GM20000 (cell line): ENCODE measurements at places on chromosomes 1 and 21.

GRCh38 chr1:81540216-81540615 lies 260.5 kb upstream of the ADGRL2 start:
- DNase-seq = no peak

GRCh38 chr1:56170784-56171320 lies 408.5 kb downstream of the PLPP3 start:
- DNase-seq = no peak

DNA sequence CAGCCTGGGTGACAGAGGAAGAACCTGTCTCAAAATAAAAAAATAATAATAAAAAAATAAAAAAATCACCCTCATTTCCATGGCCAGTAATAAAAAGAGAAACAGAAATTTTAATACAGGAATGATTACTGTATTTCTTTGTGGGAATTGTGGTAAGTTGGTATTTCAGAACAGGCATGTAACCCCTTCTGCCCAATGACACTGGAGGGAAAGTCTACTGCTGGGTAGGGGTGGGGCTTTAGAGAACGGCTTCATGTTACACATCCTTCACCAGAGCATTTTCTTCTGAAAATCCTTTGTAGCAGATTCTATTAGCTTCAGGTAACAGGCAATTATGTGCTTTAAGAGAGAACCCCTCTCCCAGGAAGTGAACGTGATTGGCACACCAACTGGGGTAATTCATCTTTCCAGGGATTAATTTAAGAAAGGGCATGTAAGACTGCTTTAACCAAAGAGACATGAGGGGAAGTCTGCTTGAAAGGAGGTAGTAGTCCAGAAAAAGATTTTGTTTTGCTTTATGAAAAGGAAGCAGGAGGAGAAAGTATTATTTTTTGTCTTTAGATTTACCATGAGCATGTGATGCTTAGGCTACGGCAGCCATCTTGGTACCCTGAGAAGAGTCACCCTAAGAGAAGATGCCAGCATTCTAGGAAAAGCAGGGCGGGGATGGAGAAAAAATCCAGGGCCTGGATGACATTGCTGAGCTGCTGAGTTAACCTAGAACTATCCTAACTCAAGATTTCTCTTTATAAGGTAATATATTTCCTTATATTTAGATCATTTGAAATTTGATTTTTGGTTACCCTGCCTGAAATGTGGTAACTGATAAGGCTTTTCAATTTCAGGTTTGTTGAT lies 57.7 kb upstream of the DPT start:
- no peak for DNase-seq

DNA sequence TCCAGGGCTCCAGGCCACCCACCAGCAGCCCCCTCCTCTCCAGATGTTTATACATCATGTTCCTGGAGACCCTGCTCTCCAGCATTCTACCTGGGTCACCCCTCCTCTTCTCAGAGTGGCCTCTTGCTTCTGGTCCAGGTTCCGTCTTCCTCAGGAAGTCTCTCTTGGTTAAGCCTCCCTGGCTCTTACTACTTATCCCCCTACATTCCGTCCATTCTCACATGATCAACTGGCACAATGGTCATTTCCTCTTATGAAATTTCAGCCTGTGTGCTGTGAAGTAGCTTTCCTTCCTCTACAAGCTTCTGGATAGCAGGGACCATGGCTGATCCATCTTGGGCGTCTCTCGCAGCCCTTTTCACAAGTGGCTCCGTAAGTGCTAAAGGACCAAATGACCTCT lies 33.9 kb upstream of the ATP2B4 start:
- no peak for DNase-seq

DNA sequence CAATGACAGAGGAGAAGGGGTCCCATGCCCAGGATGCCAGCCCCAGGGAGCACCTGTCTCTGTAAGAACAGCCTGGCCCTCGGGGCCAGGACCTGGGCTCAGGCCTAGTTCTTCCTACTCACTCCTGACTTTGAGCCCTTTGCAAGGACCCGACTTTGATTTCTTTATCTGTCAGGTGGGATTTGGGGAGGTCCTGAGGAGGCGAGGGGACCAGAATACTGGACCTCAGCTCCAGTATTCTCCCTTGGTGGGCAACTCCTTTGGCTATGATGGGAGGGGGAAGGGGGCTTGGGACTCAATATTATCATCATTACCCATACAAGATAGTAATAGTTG lies 18.1 kb downstream of the KCNQ4 start:
- DNase-seq = no peak

- DNase-seq = no peak
These were observed 119.8 kb downstream of the OSBPL9 start for GRCh38 chr1:51736702-51737101.

DNA sequence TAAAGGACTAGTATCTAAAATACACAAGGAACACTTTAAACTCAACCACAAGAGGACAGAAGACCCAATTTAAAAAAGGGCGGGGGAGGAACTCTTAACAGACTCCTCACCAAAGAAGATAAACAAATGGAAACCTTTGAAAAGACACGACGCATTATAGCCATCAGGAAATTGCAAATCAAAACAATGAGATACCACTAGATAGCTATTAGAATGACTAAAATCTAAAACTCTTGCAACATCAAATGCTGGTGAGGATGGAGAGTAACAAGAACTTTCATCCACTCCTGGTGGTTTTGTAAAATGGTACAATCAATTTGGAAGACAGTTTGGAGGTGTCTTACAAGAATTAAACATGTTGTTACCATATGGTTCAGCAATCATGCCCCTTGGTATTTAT lies 708.2 kb downstream of the BRINP3 start:
- no peak for DNase-seq
